Activated CD4-positive, alpha-beta T cell treated with anti-CD3 and anti-CD28 coated beads for 4 hours (primary cell): ENCODE measurements at places on chromosomes 11 and 22.

GRCh38 chr11:44505581-44506054, 59.8 kb upstream of the CD82 start:
- DNase-seq = no peak

DNA sequence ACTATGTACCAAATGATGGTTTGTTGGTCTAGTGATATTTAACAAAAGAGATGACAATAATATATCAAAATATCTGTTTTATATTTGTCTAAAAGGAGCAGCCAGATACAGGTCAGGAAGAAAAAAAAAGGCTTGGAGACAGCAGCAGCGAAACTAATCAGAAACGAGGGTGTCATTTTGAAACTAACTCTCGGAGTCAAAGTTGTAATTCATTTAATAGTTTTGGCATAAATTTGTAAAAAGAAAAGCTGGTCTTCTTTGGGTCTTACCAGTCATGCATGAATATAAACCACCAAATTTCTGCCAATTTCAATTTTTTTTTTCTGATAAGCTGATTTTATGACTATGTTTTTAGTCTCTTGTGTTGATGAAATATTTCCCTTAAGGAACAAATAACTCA, 25.5 kb downstream of the NPAT start:
- DNase-seq = no peak

GRCh38 chr22:29799217-29799680, 32.1 kb downstream of the UQCR10 start:
- DNase-seq = no peak

DNA sequence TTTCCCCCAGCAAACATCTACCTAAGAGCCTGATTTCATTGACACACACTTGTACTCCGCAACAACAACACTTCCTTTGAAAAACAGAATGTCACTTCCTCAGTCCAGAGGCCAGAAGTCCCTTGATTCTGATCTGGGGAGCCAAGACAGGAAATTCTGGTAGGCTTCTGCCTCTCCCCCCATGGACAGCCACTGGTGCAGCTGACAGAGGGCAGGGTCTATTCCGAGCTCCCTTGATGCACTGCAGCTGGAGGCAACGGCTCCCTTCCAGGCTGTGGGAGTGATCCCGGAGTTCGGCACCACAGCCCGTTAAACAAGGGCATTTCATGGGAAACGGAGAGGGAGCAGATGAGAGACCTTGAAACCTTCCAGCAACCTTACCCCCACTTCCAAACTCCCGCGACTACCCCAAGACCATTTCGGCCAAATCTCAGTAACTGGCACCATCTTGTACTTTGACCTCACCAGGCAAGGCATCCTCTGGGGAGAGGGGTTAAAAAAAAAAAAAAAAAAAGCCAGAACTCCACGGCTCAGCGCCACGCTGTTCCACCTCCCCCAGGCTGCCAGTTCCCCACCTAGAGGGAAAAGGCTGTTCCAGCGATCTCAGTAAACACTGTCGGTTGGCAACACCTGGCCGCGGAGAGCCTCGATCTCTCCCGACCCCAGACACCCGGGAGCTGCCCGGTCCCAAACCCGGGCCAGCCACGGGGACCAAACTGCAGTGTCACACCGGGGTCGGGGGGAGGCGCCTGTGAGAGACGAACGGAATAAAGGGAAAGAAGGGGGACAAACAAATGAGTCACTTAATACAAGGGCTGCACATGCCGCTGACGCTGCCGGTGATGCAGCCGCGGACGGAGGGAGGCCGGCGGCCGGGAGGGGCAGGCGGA, 1.1 kb downstream of the GAB2 start:
- peak; percentile 72 for DNase-seq

DNA sequence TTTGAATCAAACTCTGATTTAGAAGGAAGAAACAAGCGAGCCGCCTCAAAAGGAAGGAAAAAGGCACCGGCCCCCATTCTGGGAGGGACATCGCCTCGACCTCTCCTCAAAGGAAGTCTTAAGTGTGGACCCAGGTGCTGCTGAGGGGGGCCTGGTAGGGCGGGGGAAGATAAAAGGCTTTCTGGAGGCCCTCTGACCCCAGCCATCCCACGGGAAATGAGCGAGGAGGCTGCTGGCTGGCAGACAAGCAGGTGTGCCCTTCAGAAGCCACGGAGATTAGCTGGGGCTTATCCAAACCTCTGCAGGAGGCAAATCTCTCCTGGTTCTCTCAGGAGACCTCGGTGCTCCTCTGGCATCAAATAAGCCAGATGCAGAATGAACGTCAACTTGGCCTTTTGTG, 171.4 kb upstream of the BLID start:
- DNase-seq = no peak

DNA sequence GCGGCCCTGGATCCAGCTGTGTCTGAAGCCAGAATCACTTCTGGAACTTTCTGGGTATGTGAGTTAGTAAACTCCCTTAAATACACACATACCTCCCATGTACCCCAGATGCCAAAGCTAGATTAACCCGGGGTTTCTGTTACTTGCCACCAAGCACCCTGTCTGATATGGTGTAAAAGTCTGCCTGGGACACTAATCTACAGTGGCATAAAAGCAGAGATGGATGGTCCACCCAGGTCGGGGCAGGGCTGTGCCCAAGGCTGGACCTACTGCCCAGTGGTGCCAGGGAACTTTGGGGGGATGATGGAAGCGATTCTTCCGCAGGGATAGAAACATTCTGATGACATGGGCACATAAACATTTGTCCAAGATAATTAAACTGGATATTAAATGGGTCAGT, 12.7 kb downstream of the MRGPRF start:
- no peak for DNase-seq

- no peak for DNase-seq
Measured at GRCh38 chr11:107041088-107041444, 22.8 kb upstream of the GUCY1A2 start.

DNA sequence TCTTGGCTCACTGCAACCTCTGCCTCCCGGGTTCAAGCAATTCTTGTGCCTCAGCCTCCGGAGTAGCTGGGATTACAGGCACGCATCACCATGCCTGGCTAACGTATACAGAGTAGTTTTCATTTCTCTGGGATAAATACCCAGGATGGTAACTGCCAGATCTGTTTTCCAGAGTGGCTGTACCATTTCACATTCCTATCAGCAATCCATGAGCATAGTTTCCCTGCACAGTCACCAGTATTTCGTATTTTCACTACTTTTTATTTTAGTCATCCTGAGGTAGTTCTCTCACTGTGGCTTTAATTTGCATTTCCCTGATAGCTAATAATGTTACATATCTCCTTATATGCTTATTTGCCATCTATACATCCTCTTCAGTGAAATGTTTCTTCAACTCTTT, 11.0 kb upstream of the SCARF2 start:
- no peak for DNase-seq

DNA sequence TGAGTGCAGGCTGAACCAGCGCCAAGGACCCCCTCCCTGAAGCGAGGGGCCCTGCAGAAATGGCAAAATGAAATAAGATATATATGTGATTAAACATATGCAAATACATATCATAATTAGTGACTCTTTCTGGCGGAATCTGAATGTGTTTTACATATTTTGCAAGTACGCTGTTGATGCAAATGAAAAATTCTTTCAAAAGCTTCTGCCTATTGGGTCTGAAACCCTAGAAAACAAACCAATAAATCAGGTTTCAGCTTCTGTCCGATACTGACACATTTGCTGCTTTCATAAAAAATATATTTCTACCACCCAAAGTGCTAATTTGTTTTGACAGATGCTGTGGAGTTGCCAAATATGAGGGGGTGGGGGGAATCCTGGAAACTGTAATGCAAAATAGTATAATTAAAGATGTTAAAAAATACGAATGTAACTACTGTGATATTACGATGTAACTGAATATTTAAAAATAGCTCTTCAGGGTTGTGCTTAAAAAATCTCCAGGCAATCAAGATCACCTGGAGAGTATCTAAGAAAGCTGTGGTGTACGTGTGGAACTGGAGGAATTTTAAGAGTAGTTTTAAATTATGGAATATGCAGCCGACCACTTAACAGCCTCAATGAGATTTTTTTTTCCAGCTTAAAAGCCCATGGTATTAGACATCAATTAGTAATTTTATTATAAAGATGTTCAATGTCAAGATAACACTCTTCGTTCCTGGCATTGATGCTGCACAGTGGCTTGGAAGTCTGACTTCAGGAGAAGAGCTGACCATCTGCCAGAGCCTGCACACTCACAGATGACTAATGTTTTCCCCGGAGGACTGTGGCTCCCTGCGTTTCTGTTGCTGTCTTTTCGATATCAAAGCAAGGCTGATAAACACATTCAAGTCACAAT, 122.2 kb upstream of the RCN1 start:
- no peak for DNase-seq

DNA sequence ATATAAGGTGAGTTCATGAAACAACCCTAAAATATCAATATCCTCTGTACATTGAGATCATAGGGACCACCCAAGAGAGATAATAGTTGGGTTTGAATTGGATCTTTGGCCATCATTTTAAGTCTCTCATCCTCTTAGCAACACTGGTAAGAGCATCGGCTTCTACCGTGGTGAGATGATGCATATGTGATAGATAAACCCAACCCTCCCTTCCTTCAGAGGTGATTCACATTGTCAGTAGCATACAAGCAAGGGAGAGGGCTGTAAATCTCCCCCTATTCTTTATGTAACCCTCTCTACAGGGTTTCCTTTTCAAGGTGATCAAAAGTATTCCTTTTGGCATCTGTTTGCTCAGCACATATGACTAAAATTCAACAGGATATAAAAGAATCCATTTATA, 102.4 kb upstream of the MTMR2 start:
- no peak for DNase-seq

- no peak for DNase-seq
Measured at GRCh38 chr11:96470521-96470920, 80.7 kb downstream of the JRKL start.
